ENCODE measurements at places on chromosomes 11 and 22.

DNA sequence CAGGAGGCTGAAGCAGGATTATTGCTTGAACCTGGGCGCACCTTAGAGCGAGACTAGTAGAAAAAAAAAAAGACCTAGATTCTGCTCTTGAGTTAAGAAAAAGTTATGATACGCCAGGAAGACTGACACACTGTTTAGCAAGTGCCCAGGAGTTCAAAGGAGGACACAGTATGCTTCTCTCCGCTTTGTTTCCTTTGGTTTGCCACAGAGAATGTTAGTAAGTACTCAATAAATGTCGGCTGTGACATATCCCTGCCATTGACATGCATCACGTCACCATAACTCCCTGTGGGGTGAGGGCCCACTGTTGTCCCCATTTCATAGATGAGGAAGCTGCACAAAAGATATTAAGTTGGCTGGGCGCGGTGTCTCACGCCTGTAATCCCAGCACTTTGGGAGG is 7.1 kb downstream of the SPTBN2 start:
- DNase-seq = no peak

- no peak for DNase-seq
Measured at GRCh38 chr22:30541961-30542810, 4.4 kb downstream of the SEC14L6 start.

GRCh38 chr11:72234514-72234830 is 9.5 kb downstream of the PHOX2A start:
- no peak for DNase-seq

DNA sequence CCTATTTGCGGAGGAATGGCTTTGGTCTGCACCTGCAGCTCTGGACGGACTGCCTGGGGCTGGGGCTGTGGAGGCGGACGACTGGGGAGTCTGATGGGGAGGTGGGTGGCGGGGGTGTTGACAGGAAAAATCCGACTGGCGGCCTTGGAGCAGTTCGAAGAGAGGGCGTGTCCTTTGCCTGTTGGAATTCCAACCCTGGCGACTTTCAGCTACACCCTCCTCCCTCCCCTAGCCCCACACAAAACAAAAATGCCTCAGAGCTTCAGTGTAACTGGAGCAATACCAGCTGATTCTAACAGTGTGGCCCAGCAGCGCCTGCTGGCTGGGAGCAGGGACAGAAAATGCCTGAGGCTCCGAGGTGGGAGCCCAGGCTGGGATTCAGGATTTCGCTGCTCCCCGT is 85.4 kb downstream of the ATXN10 start:
- DNase-seq = no peak

DNA sequence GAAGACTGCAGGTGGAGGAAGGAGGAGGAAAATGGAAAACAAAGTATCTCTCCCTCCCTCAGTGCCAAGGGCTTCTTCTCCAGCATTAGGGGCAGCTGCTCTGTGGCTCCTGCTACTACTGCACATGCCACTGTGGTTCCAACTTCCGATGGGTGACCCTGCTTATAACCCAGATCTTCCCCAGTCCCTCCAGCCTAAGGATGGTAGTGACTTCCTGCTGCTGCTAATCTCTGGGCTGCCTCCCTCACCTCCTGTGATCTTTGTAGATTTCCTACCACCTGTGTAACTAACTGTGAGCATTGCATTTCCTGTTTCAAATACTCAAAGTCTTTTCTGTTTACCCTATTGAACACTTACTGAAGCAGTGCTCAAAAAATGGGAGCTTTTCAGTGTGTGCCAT is 28.7 kb upstream of the TRPC6 start:
- no peak for DNase-seq

DNA sequence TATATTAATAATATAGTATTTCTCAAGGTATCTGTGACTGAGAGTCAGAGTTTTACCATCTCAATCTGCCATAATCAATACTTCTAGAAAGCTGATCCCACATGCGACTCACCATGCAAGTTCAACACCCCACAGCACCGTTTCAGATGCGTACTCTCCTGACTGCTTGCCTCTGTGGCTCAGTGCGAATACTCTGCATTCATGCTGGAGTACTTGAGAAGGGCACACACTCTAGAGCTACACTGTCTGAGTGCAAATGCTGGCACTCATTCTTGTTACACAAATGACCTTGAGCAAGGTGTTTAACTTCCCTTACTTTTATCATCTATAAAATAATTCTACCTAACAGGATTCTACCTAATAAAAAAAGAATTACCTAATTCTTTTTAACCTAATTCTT is 12.5 kb downstream of the SNU13 start:
- DNase-seq = no peak
